Sciatic nerve (tissue), 2 donors: ENCODE measurements at places on chromosomes 4 and X. TPM values are rescaled to one million over a fixed set of nuclear protein-coding genes. Genes with fewer than 3 reads are reported as not detected.

GRCh38 chr4:168621806-168622589 is 125.1 kb downstream of the PALLD start:
- no peak for DNase-seq

DNA sequence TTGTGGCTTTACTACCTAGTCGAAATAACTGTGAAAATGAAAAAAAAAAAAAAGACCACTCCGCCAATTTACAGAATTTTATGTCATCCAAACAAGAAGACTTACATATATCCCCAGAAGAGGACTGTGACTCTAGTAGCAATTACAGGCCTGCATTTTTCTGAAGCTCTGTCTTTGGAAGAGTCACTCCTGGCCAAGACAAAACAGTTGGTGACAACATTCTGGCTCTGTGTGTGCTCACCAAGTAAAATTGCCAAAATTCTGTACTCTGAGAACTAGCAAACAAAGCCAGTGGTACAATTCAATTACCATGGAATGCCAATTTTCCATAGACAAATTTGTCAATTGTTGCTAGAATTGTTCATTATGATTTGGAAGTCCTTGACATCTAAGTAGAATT is 311.1 kb downstream of the PDGFC start:
- no peak for DNase-seq

- no peak for DNase-seq
Observed at GRCh38 chr4:165293061-165293460, 34.4 kb upstream of the MSMO1 start.

DNA sequence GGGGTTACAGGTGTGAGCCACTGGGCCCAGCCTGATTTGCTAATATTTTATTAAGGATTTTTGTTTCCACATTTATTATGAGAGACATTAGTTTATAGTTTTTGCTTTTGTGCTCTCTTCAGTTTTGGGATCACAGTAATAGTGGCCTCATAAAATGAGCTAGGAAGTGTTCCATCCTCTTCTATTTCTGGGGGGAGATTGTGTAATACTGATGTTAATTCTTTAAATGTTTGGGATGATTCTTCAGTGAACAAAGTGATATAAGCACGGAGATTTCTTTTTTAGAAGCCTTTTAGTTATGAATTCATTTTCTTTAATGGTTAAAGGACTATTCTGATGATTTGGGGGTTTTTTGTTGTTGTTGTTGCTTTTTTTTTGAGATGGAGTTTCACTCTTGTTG is 41.3 kb downstream of the RBMX start:
- DNase-seq: no peak

DNA sequence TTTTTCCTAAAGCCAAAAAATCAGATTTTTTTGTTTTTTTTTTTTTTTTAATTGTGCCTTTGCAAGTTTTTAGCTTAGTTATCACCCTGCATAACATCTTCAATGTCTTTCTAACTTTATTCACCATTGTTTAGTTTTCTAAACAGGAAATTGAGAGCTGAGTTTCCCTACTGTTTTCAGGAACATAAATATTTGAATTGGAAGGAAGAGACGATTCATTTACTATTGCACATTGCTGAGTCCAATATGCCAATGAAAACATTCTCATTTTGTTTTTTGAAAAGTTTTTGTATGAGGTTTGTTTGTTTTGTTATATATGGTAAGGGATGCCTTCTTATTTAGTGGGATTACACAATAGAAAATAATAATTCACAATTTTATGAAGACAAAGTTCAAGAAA is 148.4 kb downstream of the ANKRD50 start:
- DNase-seq: no peak

GRCh38 chr4:3354455-3354811 is 61.6 kb downstream of the RGS12 start:
- DNase-seq: no peak

- DNase-seq: no peak
Observed at GRCh38 chr4:78780093-78780492, 3.9 kb downstream of the BMP2K start.

DNA sequence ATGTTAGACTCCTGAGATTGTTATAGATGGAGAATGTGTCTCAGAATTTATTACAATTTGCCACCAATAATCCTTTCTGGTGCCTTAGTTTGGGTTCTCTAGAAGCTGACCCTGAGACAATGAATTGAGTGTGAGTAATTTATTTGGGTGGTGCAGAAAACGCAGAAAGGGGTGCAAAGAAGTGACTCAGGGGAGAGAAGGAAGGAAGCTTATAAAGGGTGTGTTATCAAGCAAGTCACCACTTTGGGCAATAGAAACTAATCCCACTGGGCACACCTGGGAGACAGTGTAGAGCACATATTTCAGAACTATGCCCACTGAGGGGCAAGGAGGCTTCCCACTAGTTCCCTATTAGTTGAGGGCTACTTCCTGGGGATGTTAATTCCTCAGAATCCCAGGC is 320.6 kb downstream of the MID1IP1 start:
- no peak for DNase-seq

DNA sequence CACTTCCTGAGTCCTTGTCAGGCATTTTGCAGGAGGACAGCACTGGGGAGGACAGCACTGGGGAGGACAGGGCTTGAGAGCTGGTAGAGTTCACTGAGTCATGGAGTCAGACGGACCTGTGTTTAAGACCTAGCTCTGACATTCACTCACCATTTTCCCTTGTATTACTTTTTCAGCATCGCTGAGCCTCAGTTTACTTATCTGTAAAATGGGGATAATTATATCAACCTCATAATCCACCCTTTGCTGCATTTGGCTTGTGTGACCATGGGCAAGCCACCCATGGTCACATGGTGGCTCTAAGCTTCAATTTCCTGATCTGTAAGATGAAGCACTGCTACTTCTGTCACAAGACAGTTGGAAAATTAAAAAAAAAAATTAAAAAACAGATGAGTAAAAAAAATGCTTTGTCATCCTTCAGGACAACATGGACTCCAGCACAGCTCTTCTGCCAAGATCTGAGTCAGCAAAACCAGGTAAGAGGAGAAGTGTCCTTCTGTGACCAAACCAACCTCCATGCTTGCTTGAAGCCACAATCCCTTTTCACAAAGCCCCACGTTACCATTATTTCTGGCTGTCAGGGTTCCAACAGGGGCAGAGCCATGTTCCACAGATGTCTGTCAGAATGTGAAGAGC is 275.5 kb downstream of the RAB28 start:
- no peak for DNase-seq

GRCh38 chr4:76811604-76812412 is 86.1 kb downstream of the SOWAHB start:
- DNase-seq: no peak

GRCh38 chr4:142815834-142816233 is 30.3 kb downstream of the INPP4B start:
- DNase-seq: no peak

GRCh38 chr4:160184884-160185283 is 1082.0 kb downstream of the RAPGEF2 start:
- DNase-seq: no peak

GRCh38 chr4:113285501-113285900 is 236.0 kb downstream of the ANK2 start:
- no peak for DNase-seq

DNA sequence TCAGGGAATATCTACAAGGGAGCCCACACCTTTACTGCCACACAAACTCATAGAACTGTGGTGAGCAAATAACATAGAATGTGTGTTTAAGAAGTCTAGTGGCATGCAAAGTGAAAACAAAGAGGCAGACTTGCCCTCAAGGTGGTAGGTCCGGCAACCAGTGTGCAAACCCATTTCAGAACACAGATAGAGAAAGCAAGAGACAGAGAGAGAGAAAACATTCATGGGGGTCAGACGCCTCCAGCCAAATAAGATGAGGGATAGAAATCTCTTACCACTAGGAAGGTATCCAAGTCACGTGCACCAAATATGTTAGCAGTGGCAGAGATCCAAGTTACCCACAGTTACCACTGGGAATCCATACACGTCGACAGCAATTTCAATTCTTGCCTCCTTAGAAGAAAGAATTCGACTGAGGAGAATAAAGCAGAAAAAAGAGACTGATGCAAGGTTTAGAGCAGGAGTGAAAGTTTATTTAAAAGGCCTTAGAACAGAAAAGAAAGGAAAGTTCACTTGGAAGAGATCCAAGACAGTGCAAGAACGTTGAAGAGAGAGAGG is 252.8 kb downstream of the NAP1L3 start:
- DNase-seq: no peak

- DNase-seq: no peak
Observed at GRCh38 chr4:88706574-88706973, 8.9 kb upstream of the NAP1L5 start.

GRCh38 chr4:2150076-2150475 is 90.9 kb downstream of the NAT8L start:
- DNase-seq: no peak

- DNase-seq: no peak
Observed at GRCh38 chr4:170374770-170375169, 285.0 kb upstream of the AADAT start.

DNA sequence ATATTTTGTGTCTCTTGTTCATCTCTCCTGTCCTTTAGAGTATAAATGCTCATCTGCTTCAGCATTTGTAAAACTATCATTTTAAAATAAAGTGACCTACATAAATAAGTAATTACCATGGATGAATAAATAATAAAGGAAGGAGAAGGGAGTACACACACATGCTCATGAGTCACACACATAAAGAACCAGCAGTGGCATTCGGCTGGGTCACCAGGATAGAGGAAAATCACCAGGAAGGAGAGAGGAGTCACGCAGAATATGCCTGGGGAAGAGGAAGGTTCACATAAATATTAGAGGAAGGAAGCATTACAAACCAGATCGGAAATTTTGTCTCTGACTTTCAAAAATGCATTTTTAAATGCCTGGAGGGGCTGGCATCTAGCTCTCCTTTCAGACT is 38.5 kb upstream of the MED14 start:
- DNase-seq: no peak

DNA sequence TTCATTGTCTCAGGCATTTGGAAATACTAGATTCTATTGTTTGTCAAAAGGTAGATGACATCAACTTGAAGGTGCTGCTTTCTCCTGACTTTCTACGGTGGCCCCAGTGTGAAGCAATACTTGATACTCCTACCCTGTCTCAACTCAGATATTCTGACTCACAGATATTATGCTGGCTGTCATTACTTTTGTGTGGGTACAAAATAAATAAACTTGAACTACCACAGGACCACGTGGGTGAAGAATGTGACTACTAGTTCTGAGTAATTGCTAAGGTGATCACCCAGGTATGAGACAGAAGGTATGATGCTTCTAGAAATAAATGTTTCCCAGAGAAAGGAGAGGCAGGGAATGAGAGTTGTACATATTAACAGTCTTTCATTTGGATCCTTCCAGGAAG is 275.3 kb upstream of the SPOCK3 start:
- no peak for DNase-seq

DNA sequence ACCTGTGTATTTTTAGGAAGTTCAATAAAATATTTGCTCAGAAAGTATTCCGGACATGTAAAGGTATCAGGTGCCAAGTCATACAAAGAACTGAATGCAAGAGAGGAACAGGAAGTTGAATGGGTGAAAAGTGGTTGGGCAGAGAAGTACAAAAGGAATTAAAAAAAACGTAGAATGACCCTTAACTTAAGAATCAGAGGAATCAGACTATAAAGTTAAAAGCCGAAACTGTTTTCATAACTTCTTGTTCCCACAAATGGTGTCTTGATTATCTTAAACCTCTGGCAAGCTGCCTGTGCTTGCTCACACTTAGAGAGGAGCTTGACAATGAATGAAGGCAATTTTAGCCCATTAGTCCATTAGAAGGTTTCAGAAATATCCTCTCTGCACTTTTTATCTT is 81.6 kb upstream of the HHIP start:
- DNase-seq: no peak

GRCh38 chrX:140467211-140467610 is 37.7 kb downstream of the SOX3 start:
- no peak for DNase-seq

- no peak for DNase-seq
Observed at GRCh38 chr4:110532901-110533589, 57.1 kb downstream of the ENPEP start.

- DNase-seq: no peak
Observed at GRCh38 chrX:2831471-2832228, 2.9 kb downstream of the GYG2 start.

GRCh38 chrX:22097012-22097694 is 65.0 kb downstream of the PHEX start:
- no peak for DNase-seq

DNA sequence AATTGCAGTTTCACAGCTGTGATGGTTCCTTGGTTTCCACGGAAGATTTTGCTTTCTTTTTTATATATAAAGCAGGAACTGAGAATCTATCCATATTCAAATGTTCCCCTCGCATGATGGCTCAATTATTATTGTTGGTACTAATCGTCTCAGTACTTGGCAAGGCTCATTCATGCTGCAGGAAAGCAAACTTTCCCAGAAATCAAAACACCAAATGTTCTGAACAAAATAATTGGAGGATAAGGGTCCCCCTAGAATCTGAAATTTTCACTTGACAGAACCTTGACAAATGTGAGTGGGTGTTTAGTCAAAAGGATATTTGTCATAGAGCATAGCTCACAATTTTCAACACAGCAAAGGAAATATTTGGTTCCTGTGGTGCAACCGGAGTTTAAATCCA is 1598.6 kb upstream of the PCDH7 start:
- DNase-seq: no peak

GRCh38 chr4:2141762-2142451 is 82.8 kb downstream of the NAT8L start:
- DNase-seq: no peak

DNA sequence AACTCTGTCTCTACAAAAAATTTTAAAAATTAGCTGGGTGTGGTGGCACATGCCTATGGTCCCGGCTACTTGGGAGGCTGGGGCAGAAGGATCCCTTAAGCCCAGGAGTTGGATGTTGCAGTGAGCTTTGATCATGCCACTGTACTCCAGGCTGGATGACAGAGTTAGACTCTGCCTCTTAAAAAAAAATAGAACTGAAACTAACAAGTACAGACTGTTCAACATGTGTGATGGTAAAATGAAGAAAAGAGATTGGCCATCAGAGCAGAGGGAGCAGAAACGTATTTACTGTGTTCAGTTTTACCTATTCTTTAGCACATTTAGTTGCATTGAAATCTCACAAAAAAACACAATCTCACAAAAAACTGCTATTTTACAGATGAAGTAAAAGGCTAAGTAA is 77.9 kb upstream of the NAP1L5 start:
- DNase-seq: no peak

DNA sequence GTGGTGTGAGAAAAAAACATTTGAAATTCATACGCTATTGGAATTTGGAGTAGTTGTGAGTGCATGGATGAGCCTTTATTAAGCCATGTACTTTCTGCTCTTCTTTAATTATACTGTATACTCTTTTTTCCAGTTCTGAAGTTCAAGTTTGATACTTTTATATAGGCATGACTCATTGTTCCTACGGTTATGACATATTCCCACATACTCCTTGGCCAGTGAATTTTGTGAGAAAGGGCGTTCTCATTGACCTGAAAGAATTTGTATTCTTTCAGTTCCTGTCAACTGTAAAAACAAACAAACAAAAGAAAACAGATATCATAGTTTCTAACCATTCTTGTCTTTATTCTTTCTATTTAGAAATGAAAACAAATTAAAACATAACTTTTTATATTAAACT is 407.3 kb downstream of the MAPK10 start:
- no peak for DNase-seq

Gene AWAT2
- total RNA-seq: not detected

Gene CENPVL3
- not detected for total RNA-seq

Gene ZNF595
- 28.1 TPM for total RNA-seq

Gene PABPC1L2B
- not detected for total RNA-seq

Gene STK26
- total RNA-seq: 1.7 TPM
